ENCODE measurements at places on chromosomes 5 and 9. TPM values are rescaled to one million over a fixed set of nuclear protein-coding genes. Genes with fewer than 3 reads are reported as not detected.

Gene BTNL9
- 20.0 TPM for polyA plus RNA-seq

Gene NME5
- polyA plus RNA-seq = 0.32 TPM

Gene IL3
- not detected for polyA plus RNA-seq

Gene PCDHA9
- polyA plus RNA-seq = not detected

Gene CORO2A
- polyA plus RNA-seq = 0.09 TPM

Gene GRIA1
- polyA plus RNA-seq = 0.03 TPM

Gene ADAM19
- 0.58 TPM for polyA plus RNA-seq

Gene ALDOB
- 0.30 TPM for polyA plus RNA-seq

Gene OR1Q1
- polyA plus RNA-seq = not detected

Gene ADGRD2
- not detected for polyA plus RNA-seq

Gene FNBP1
- 4.6 TPM for polyA plus RNA-seq

Gene ZNF622
- polyA plus RNA-seq = 142 TPM

Gene LRRC70
- polyA plus RNA-seq = 0.17 TPM

Gene SH3RF2
- 1.1 TPM for polyA plus RNA-seq

GRCh38 chr9:571066-571465 is 270.4 kb upstream of the DMRT1 start:
- no peak for DNase-seq

DNA sequence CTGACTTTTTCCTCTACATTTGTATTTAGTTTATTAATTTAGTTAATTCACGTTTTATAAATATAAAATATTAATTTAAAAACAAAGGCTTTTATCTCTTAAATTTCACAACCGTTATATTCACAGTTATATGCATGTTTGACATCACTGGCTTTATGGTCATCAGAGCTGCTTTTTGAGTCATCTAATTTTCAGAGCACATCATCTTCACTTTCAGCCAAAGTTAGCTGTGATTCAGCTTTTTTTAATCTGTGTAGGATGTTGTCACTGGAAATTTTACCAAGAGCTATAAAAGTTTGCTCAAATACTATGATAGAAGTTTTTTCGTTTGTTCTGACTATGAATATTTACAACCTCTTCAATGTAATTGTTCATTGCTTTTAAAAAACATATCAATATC is 12.4 kb downstream of the CDC37L1 start:
- DNase-seq = no peak

DNA sequence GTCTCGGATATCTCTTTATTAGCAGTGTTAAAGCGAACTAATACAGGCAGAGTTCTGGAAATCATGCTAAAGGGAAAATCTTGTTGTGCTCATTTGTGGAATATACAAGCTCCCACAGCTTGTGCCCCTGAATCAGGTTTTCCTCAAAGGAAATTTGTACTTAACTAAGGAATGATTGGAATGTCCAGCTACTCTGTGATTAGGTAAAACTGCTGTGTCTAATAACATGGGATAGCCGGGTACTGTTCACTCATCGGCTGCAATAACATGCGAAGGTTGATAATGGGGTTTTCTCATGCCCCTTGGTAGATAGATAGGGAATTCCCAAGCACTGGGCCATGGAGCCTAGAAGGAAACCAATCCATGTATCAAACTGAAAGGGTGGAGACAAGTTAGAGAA is 306.7 kb downstream of the NR2F1-AS1 start:
- DNase-seq = no peak

GRCh38 chr5:157388111-157388710 is 71.8 kb upstream of the NIPAL4 start:
- no peak for DNase-seq

DNA sequence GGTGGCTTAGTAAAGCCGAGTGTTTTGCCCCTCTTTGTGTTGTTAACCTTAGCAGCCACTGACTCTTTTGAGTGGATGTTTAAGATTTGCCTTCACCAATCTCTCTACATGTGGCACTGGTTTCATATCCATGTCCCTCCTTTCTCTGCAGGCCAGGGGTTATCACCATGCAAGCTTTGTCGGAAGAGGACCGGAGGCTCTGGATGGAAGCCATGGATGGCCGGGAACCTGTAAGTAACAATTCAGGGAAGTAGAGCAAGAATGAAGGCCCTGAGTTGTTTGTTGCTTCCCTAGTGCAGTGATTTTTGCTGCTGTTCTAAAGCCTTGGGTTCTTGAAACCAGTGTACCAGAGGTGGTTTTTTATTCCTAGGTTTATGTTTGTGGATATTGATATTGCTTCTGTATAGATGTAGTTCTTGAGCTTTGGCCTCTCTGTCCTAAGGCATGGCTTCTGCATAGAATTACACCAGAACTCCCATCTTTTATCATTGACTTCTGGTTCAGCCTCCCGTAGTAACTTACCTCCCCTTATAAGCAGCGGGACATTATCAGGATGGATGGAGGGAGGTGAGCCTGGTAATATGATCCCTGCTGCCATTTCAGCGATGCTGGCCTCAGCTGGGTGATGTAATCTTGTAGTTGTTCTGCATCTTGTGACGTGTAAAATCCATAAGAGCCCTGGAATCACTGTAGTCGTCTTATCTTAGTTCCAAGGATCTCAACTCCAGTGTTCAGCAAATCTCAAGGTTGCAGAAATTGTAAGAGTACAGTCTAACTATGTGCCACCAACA is 161.9 kb downstream of the ARHGAP26 start:
- no peak for DNase-seq

GRCh38 chr5:126736141-126736540 is 40.8 kb upstream of the LMNB1 start:
- DNase-seq = no peak

GRCh38 chr9:126155756-126156664 is 170.6 kb upstream of the MVB12B start:
- no peak for DNase-seq

DNA sequence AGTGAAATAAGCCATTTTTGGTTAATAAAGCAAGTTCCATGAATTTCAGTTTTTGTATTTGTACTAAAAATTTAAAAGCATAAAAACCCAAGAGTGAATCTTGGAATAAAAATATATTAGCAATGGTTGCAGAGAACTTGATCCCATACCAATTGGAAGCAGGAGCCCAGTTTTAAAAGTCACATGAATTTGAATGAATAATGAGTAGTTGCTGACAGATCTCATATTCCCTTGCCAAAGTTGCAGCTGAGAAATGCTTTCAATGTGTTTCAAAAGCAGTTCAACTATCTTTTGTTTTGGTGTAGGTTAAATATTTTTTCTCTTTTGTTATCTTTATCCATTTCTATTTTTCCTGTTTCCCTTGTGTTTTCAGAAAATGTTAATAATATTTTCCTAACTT is 818.6 kb downstream of the CDH18 start:
- DNase-seq = no peak

GRCh38 chr9:99150451-99151171 is 45.7 kb downstream of the TGFBR1 start:
- no peak for DNase-seq

DNA sequence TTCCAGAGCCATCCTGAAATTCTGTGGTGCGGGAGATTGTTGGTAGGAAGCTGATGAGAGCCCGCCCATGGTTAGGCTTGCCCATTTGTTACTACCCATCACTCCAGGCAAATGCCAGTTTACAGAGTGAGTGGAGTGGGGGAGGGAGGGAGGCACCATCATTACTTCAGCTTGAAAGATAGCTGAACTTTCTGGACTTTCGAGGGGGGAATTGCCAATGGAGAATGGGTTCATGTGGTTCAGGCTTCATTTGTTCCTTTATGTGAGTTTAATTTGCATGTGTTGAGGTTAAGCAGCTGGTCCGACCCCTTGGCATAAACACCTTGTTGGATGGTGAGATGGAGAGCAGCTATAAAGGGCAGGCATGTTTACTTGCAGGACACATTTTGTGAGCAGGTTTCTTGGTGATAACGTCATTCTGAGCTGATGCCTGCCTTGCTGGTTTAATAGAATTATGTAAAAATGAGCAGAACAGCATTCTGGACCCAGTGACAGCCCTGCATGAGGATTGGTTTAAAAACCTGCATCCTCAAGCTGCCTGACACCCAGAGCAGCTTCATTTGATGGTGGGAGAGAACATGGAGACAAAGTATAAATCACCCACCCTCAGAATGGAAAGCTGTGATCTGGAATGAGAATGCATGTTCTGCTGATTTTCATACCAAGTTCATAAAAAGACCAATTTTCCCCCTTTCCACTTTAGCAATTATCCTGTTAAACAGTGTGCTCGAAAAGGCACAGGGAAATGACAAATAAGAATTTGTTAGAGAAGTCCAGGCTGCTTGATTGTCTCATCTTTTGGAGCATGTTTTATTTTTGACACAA is 106.3 kb downstream of the TRIO start:
- DNase-seq = no peak

DNA sequence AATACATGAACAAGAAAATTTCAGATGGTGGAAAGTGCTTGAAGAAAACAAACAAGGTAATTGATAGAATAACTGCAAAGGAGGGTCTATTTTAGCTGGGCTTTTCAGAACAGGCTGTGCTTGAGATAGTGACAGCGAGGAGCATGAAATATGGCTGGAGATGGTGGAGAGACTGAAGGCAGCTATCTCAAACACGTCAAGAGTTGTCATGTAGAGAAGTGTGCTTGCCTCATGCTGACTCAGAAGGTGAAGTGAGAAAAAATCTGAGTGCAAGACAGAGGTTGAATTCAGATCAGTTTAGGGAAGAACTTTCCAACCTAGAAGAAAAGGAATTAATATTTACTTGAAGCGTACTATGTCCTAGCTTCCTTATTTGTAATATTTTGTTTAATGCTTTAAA is 115.5 kb upstream of the RANBP3L start:
- no peak for DNase-seq

GRCh38 chr5:67578011-67578410 is 381.4 kb upstream of the CD180 start:
- DNase-seq = no peak

- no peak for DNase-seq
These were observed 85.0 kb upstream of the COL5A1 start for GRCh38 chr9:134556531-134557068.

DNA sequence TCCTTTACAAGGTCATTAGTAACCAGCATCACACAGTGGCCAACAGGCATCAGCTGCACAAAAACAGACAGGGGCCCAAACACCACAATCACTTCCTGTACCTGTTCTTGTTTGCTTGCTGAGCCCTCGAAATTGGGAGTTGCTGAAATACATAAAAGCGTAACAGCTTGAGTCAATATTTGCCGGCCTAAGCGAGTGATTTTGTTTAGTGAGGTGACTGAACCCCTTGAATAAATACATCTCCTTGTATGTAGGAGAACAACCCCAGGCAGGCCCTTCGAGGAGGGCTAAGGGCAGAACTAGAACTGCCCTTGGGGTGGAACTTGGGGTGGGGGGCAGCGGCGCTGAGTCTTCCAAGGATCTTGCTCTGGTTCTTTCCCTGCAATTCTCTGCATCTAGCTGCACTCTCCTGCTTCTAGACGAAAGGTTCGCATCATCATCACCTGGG is 502.5 kb downstream of the RASEF start:
- DNase-seq = no peak

DNA sequence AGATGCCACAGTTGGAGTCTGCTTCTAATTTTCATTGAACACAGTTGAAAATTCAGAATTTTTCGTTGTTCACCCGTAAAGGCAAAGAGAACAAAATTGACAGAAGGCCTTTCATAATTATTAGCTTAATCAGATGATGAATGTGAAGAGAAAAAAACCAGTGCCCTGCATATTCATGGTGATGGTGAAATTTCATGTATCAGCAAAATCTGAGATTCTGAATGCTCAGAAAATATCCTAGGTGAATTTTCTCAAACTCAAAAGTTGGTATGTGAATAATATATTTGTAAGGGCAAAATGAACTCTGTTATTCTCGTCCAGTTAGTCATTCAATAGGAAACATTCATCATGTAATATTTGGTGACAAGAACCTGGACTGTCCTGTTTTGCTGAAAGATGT is 135.9 kb upstream of the DHFR start:
- DNase-seq = no peak

- no peak for DNase-seq
These were observed 3.1 kb downstream of the URM1 start for GRCh38 chr9:128374221-128374675.

GRCh38 chr5:176536132-176536901 is 885 bp downstream of the RNF44 start:
- peak; percentile 89 for DNase-seq

GRCh38 chr5:78610163-78610583 is 38.4 kb downstream of the LHFPL2 start:
- DNase-seq = no peak

DNA sequence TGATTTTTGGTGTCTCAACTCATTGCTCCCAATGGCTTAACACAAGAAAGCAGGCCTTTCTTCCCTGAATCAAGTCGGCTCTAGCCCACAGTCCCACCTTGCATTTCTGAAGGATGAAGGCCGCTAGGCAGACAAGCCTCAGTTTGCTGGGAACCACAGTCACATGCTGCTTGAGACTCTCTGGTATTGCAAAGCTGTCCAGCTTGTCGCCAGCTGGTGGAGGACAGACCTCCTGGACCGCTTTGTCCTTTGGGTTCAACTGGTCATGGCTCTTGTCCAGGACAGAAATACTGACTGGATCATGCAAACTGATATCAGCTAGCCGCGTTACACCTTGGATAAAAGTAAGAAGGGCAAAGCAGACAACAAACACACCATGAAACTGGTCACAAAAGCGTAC is 23.1 kb downstream of the DDX31 start:
- DNase-seq = no peak

GRCh38 chr5:109674596-109674995 is 15.1 kb upstream of the MAN2A1 start:
- no peak for DNase-seq

GRCh38 chr5:107376546-107377276 is 294.0 kb downstream of the EFNA5 start:
- DNase-seq = no peak

- no peak for DNase-seq
These were observed 1.0 kb downstream of the FAM53C start for GRCh38 chr5:138339091-138339456.

All from psoas muscle (tissue), 8 donors.